ENCODE measurements at places on chromosomes 4 and X.

DNA sequence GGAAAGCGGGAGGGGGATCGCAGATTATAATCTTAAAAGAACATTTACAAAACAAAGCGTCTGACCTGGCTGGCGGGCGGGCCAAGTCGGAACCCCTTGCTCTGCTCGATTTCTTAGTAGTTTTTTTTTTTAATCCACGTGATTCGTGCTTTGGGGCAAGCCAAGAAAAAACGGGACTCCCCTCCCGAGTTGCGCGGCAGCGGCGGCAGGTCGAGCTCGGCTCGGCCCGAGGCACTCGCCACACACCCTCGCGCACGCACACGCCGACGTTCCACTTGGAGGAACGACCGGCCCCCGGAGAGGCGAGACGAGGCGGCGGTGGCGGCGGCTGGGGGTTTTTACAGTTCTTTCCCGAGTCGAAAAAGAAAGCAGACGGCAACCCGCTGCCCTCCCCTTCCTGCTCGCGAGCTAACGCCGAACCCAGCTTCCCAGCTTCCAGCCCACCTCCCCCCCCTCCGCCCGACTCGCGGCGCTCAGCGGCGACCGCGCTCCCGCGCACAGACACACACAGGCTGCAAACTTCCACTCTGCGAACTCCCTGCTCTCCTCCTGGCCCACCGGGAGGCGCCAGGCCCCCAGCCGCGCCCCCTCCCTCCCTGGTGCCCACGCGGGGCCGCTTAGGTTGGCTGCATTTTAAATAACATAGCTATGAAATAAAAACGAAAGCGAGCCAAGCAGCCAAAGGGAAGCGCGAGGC lies 1.2 kb downstream of the BCOR start:
- peak; percentile 36 for DNase-seq

GRCh38 chr4:76965866-76966579 lies 16.5 kb downstream of the SEPTIN11 start:
- DNase-seq: no peak

DNA sequence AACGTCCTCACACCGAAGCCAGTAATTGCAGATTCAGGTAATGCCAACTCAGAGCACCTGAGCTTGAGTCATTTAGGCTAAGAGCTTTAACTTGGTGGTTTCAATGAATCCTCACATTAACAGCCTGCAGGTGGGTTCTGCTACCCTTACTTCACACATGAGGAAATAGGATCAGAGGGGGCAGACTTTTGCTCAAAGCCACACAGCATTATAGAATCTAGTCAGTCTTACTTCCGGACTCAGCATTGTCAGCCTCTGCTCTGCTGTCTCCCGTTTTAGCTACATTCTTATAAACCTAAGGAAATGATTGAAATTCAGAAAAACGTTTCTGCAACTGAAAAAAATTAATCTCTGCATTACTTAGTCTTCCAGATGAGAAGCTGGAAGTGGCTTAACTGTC lies 6.0 kb downstream of the C4orf50 start:
- DNase-seq: no peak

DNA sequence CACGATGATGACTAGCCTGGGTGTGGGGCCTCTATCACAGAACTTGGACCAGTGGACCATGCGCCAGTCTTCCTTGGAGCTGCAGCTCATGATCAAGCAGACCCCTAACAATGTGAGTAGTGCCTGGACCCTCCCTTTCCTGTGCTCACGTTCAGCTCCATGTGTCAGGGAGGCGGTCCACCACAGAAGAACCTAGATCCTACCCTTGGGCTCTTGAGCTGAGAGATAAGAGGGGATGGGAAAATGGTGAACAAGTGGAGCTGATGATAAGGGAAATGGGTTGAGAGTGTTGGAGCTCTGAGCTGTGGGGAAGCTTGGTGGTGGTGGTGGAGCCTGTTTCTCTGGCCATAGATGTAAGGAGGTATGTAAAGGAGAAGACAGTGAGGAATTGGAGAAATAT lies 13.1 kb downstream of the MED12 start:
- no peak for DNase-seq

- no peak for DNase-seq
Observed at GRCh38 chrX:119003462-119003861, 29.0 kb downstream of the LONRF3 start.

DNA sequence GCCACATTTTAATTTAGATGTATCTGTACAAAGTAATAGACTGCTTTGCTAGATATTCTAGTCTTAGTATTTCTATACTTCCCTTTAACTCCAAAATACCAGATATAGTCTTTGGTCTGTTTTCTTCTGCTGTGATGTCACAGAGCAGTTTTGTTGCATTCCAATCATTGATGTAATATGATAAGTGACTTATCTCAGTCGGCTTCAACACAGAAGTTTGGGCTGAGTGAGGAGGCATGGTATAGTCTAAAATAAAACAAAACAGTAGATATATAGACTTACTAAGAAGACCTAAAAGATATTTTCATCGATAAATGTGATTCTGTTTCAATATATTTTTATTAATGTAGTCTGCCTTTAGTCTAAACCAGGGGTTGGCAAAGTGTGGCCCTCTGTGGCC lies 169.9 kb downstream of the DCK start:
- no peak for DNase-seq

- no peak for DNase-seq
Observed at GRCh38 chr4:182510836-182511235, 267.6 kb downstream of the TENM3 start.

- DNase-seq: no peak
Observed at GRCh38 chrX:74656079-74656745, 41.8 kb upstream of the RLIM start.

GRCh38 chrX:97402903-97403302 lies 519.2 kb downstream of the RPA4 start:
- no peak for DNase-seq

DNA sequence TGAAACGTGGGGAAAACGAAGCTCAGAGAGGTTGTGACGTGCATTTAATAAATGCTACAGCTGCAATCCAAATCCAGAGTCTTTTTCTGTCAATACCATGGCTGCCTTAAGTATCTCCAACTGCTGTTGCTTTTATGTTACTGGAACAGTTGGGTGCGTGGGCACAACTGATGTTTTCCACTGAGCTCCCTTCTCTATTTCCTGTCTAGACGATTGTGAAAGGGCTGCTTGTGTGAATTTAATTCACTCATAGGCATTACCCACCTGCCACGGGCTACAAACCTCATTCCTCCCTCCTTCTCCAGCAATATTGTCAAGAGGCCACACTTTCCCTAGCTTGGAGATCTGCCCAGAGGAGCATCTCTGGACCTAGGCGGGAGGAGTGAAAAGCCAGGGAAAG lies 526.0 kb downstream of the MID1IP1 start:
- DNase-seq: no peak

DNA sequence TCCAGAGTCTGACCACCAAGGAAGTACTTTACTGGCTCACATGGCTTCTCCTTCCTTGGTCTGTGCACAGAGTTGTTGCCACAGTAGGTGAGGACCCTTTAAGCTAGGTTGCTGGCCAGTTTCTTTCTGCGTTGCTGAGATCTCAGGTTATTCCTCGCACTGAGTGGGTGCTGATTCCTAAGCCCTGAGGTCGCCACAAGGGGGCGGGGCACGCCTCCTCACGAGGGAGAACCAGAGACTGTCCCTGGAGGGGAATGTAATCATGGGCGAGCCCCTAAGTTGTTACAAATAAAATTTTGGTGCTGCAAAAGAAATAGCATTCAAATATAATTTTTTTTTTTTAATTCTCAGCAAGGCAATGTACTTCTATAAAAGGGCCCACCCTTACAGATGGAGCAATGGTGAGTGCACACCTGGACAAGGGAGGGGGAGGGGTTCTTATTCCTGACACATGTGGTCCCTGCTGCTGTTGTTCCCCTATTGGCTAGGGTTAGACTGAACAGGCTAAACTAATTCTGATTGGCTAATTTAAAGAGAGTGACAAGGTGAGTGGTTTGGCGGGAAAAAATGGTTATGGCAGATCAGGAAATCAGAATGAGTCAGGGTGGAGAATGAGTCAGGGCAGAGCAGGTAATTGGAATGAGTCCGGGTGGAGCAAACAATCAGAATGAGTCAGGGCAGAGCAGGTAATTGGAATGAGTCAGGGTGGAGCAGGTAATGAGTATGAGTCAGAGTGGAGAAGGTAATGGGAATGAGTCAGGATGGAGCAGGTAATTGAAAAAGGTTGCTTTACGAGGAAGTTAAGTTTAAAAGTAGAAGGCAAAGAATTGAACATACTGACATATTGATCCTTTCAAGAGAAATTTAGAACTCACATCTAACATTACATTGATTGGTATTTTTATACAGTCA lies 107.5 kb downstream of the VSIG4 start:
- no peak for DNase-seq

DNA sequence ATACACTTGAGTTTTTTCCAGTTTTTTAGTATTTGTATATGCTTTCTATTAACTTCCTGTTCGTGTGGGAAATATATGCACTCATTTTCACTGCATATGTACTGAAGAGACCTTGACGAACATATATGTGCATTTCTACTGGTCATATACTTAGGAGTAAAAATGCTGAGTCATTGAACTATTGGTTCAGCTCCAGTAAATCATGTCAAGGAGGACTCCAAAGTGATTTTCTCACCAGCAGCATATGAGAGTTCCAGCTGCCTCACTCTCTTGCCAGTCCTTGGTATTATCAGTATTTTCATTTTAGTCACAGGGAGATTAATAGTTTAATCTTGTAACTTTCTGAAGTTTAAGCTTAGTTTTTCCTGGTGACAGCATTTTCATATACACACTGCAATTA lies 2750.2 kb downstream of the ARAP2 start:
- no peak for DNase-seq

DNA sequence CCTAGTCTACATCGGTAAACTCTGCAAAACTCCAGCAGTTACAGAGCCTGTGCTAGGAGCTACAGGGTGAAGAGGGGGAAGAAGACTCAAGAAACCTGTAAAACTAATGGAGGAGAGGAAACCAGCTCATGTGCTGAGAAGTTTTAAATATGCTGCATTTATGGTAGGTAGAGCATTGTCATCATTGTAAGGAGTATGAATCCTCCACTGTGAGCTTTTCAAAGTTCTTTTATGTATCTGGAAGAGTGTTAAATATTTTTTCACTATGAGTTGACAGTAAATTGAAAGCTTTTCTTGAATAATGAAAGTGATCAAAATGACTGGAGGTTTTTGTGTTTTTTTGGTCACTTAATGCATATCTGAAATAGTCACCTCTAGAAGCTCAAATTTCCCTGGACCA lies 46.2 kb downstream of the SEPTIN11 start:
- DNase-seq: no peak

- DNase-seq: no peak
Observed at GRCh38 chr4:152784490-152785350, 5.0 kb downstream of the ARFIP1 start.

DNA sequence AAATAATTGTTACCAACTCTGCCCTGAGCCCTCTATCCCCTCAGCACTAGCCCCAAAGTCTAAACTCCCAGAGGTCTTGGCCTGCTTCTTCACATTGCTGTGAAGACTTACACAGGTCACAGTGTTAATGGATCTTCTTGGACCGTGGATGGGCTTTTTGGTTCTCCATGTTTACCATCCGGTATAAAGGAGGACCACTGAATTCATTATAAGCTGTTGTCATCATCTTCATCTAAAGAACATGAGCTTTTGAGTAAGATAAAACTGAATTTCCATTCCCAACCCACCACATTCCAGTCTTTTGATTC lies 8.5 kb downstream of the NUDT11 start:
- DNase-seq: no peak

- DNase-seq: no peak
Observed at GRCh38 chrX:140715787-140716186, 6.2 kb downstream of the LINC00632 start.

GRCh38 chr4:78250500-78250899 lies 193.4 kb downstream of the FRAS1 start:
- no peak for DNase-seq

GRCh38 chr4:83109480-83110222 lies 4.9 kb downstream of the PLAC8 start:
- no peak for DNase-seq

DNA sequence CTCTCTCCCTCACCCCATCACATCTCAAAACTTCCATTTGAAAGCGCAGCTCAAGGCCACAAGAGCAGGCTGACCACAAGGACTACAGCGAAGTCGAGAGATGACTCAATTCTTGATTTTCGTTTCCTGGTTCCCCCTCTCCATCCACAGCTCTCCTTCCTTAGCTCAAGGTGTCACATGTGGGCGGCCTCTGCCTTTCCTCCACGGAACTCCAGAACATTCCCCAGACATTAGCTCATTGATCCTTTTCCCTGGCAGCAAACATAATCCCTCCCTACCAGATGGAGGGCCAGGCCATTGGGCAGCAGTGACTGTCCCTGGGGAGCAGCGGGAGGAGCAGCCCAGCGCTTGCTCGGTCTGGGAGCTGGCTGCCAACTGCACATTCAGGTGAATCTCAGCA lies 56.3 kb downstream of the CCDC149 start:
- DNase-seq: no peak

- DNase-seq: no peak
Observed at GRCh38 chrX:23008431-23009099, 8.8 kb downstream of the DDX53 start.

- DNase-seq: no peak
Observed at GRCh38 chr4:3767570-3768288, 1.5 kb downstream of the ADRA2C start.

- DNase-seq: no peak
Observed at GRCh38 chr4:106906728-106907127, 129.4 kb downstream of the DKK2 start.

DNA sequence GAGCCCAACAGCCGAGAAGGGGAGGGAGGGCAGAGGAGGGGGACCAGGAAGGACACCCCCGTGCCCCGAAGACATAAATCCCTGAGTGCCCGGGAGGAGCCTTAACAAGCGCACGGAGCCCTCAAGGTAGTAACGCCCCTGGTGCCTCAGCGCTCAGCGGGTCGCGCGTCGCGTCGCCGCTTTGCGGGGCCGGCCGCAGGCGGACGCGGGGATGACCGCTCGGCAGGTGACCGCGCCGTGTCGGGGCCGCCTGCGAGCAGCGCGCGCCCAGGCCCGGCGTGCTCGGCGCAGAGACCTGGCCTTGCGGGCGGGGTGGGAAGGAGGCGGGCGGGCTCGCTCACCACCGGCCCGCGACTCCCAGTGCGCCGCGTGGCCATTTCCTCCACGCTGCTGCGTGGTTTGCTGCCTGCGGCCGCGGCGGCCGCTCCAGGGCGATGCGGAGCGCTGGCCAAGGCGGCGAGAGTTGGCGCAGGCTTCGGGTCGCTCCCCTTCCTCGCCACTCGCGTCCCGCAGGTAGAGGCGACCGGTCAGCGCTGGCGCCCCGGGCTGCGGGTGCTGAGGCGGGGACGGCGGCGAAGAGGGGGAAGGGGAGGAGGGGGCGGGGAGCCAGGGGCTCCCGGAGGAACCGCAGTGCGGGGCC lies 632 bp downstream of the CCSER1 start:
- DNase-seq: no peak

Data from stimulated activated CD8-positive, alpha-beta memory T cell treated with anti-CD3 and anti-CD28 coated beads, Interleukin-2, amount 100 ng/mL, for 1 hour (primary cell).